ENCODE measurements at places on chromosomes 16 and 17.

- no peak for DNase-seq
Observed at GRCh38 chr16:72956124-72957064, 91.5 kb downstream of the ZFHX3 start.

GRCh38 chr16:55736671-55737070, 80.9 kb downstream of the SLC6A2 start:
- no peak for DNase-seq

DNA sequence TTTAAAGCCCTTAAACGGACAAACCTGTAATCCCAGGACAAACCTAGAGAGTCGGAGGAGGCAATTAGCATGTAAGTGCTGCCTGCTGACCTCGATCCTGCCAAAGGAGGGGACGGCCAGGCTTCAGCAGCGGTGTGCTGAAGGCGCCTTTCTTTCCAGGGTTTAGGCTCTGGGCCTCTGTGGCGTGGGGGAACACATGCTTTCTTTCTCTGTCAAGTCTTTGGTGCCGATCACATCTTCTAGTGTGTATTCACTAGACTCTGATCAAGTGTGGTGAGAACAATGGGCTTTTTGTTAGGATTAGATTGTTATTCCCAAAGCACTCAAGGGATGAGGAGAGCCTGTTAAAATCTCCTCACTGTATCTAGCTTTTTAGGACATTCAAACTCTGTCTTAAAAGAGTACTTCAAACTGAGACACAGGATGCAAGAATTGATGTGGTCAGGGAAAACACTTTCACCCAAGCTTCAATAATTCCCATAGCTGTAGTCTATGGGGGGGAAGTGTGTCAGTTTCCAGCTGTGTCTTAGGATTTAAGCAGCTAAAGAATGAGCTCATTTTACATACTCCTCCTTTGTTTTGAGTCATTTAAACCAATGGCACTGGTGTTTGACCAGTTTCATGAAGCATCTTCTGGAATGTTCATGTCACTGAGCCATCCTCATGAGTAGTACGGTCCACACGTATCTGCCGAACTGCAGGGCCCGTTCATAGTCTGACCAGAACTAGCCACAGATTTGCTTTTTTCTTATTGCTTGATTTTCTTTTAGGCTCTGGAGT, 51.2 kb downstream of the RPA1 start:
- DNase-seq, result no peak

DNA sequence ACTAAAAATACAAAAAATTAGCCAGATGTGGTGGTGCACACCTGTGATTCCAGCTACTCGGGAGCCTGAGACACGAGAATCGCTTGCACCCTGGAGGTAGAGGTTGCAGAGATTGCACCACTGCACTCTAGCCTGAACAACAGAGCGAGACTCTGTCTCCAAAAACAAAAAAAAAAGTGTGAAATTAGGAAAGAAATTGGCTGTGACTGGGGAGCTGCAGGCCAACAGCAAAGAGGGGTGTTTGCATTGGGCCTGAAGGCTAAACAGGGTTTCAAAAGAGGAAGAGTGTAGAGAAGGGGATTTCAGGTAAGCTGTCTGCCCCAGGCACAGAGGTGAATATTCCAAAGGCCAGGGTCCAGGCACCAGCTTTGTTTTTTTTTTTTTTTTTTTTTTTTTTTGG, 9.4 kb downstream of the BMERB1 start:
- no peak for DNase-seq

DNA sequence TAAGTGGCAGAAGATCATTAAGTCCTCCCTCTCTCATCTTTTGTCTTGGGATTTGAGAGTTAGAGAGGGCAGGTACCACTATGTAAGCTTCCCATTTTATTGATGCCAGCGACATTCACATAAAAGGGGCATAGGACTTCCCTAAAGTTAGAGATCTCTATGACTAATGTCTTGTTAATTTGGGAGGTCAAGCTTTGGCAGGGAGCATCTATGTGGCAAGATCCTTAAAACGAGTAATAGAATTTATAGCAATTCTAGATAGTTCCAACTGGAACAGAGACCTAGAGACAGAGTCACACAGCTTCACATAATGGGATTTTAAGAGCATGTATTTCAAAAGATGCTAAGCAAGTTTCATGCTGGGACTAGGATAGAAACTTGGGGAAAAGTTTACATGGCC, 308.0 kb downstream of the MAP2K6 start:
- DNase-seq, result no peak

- DNase-seq, result no peak
Observed at GRCh38 chr16:57041182-57042156, 50.9 kb upstream of the CPNE2 start.

DNA sequence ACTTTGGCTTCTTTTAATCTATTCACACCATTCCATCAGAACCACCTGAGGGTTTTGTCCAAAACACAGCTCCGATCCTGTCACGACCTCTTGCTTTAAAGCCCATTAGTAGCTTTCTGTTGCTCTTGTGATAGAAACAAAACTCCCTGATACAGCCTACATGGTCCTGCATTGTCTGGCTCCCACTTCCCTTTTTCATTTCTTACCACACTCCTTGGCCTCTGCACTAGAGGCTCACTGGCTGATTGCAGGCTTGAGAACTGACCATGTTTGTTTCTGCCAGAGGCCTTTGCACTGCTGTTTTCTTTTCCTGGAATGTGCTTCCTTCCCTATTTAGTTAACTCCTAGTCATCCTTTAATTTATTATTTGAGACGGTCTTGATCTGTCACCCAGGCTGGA, 23.7 kb downstream of the IST1 start:
- no peak for DNase-seq
